Foreskin fibroblast (primary cell): ENCODE measurements at places on chromosomes 7 and 10.
A peak's percentile ranks its signal among the peaks of the same experiment; 100 is the strongest.

DNA sequence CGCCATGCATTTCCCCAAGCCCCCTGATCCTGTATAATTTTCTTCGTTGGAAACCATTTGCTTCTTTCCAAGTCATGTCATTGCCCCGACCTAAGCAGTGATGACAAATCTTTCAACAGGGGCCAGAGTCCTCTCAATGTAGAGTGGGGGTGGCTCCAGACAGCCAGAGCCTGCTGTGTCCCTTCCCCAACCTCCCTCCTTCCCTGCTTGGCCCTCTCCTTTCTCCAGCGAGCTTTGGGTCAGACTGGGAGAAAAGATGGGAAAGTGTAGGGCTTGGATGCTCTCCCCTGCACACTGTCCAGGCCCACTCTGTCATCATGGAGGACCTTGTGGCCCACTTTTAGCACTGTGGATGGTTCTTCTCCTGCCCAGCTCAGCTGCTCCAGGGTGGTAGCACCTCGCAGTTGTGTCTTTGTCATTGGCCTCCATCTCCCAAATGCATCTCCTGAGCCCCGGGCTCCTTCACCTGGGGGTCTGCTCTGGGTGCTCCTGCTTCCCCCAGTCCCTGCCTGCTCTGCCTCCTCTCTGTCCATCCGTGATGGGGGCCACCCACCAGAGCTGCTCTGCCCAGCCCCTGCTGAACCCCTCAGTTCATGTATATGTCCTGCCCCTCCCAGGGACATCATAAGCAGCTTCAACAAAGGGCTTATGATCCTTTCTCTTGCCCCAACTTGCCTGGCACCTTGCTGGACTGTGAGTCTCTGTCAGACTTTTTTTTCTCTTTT, 37.5 kb downstream of the BTBD16 start:
- no peak for DNase-seq

GRCh38 chr7:116290740-116291139, 80.4 kb downstream of the TES start:
- DNase-seq, result peak; percentile 17

DNA sequence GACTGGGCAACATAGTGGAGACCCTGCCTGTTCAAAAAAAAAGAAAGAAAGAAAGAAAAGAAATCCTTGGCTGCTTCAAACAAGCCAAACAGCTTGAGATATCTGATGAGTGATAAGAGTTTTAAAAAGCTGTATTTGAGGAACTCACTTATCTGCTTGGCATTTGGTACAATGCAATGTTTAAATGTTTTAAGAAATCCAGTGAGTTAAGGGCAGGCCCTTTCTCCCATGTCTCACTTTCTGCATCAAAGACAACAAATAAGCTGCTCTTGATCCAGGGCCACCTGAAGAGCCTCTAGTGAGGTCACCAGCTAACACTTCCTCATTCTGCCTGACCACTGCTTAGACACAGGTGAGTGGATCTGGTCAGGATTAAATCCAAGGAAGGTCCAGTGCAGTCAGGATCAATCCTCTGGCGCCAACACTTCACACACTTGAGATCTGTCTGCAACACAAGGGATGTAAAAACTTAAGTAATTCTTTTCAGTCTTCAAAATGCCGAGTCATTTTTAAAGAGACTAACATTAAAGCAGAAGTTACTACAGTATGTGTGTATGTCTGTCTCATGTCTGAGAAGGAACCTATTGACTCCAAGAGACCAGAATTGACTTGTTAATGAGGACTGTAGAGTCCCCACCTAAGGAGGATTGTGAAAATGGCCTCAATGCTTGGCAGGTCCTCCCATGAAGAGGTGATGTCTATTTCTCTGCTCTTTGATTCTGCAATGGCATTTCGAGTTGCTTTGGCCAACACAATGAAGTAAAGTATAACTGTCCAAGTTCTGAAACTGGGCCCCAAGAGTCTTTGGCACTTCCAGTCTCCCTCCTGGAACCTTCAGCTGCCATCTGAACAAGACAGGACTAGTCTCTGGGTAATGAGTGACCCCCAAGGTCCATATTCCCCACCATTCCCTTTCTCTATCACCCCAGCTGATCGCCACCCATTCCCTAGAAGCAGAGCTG, 43.1 kb downstream of the CREB3L2 start:
- no peak for DNase-seq

DNA sequence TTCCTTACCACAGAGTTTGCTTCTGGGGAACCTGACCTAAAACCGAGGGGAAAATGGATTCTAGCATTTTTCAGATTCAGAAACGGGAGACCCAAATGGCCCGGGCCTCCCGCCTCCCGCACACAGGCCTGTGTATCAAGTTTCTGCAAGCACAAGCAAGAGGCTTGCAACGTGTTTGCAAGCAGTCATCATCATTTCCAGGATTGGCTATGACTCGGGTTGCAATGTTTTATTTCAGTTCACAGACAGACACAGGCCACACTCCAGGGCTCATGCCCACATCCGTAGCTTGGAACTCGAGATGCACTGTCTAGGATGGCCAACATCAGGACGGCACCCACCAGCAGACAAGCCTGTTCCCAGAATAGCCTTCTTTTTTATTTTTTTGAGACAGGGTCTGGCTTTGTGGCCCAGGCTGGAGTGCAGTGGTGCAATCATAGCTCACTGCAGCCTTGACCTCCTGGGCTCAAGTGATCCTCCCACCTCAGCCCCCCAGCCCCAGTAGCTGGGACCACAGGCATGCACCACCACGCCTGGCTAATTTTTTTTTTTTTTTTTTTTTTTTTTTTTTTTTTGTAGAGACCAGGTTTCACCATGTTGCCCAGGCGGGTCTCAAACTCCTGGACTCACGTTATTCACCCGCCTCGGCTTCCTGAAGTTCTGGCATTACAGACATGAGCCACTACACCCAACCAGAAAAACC, 68.1 kb upstream of the FOXK1 start:
- peak; percentile 70 for DNase-seq

DNA sequence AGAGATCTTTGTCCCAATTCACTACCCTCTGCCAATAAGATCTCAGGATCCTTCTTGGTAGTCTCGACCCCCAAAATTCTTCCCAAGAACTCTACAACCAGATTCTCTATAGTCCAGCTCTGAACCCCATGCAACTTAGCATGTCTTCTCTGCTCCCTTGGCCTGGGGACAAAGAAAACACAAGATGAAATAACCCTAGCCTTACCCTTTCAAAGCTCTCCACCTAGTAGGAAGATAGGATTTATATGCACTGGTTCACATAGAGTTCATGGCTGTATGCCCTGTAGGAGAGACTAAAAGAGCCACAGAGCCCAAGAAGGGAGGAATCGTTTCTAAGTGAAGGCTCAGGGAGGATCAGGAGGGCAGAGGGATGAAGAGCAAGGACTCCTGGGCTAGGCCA, 96.1 kb downstream of the PPP1R3C start:
- peak; percentile 36 for DNase-seq

- no peak for DNase-seq
Measured at GRCh38 chr7:81669476-81670105, 100.3 kb downstream of the HGF start.

DNA sequence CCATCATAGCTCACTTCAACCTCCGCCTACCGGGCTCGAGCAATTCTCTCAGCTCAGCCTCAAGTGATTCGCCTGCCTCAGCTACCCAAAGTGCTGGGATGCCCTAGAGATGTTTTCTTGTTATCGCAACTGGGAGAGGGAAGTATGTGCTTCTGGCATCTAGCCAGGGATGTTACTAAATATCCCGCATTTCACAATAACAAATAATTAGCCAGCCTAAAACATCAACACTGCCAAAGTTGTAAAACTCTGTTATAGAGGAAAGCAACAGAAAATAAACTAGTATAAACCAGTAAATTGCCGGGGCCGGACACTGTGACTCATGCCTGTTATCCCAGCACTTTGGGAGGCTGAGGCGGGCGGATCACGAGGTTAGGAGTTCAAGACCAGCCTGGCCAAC, 7.2 kb downstream of the INA start:
- peak; percentile 18 for DNase-seq

GRCh38 chr7:47432671-47433563, 149.0 kb downstream of the TNS3 start:
- DNase-seq, result no peak
